Coronary artery (tissue), 2 donors: ENCODE measurements at places on chromosomes 4 and X.

- no peak for DNase-seq
Observed at GRCh38 chrX:8657883-8658282, 74.1 kb downstream of the ANOS1 start.

GRCh38 chr4:52290466-52290865, 239.4 kb downstream of the SPATA18 start:
- DNase-seq: no peak

DNA sequence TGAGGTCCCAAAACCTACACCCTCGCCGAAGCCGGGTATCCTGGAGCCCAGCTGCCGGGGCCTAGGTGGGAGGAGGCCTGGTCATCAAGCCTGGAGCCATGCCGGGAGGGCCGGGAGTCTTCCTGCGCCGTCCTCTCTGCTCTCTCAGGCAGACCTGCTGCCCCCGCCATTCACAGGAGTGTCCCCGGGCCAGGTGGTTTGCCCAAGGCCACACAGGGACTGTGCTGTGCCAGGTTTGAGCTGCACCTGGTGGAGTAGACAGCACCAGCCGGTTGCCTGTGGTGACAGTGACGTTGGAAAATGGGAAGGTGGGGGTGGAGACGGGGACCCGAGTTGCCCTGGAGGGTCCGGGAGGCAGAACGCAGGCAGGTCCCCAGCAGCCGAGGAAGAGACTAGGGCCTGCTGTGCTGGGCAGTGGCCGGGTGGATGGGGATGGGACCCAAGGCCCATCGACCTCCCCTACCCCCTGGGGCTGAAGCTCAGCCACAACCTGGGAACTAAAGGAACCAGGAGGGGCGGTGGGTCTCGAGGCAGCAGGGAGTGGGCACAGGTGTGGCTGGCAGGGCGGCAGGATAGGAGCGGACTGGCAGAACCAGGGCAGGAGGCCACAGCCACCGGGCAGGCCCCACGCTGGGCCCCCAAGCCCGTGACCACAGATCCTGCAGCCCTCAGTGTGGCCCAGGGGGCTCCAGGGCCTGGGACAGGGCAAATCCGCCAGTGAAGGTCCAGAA, 9.5 kb downstream of the DOK7 start:
- no peak for DNase-seq

GRCh38 chrX:20727447-20727846, 460.7 kb upstream of the RPS6KA3 start:
- DNase-seq: no peak

GRCh38 chrX:134364711-134365110, 95.3 kb upstream of the HPRT1 start:
- DNase-seq: no peak

DNA sequence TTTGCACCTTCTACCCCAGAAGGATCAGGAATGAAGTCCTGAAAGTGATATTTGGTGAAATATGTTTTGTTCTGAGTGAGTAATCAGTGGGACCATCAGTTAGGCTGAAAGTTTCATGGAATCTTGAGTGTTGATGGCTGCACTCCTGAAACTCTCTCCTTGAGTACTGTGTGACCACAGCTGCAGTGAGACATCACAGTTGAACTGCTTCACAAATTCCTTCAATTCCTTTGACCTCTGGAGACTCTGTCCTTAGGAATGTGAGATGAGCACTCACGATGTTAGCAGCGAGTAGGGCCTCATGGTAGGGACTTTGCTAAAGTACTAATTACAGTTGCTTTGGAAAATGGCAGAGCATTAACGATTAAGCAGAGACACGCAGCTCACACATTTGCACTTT, 142.9 kb upstream of the SLC4A4 start:
- DNase-seq: no peak
